ENCODE measurements at places on chromosomes 1 and 21.

GRCh38 chr1:29679316-29679715, 443.0 kb downstream of the PTPRU start:
- DNase-seq: no peak

DNA sequence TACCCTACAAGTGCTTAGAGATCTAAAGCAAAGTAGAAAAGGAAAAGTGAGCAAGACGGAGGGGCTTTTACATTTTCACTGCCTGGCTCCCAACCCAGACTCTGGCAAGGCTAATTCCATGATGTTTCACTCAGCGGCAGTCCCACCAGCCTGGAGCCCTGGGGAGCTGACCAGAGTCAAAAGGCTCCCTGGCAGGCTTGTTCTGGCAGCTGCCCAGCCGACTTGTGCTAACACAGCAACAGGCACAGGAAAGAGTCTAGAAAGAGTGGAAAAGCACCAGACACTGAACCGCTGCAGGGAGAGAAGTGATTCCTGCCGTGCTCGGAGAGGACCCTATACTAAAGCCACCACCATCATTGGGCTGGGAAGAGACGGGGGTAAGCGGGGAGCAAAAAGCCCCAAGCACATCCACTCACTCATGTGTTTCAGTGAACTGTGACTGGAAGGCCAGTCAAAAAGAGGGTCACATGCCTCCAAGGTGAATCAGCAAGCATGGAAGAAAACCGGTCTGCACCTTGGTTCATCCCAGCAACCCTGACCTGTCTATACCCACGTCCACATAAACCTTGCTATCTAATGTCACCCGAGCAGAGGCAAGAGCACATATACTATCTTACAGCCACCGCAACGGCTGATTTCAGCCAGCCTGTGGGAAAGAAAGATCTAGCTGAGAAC, 8.0 kb downstream of the SMIM12 start:
- DNase-seq: no peak

GRCh38 chr1:218750216-218750970, 405.3 kb downstream of the TGFB2 start:
- no peak for DNase-seq

DNA sequence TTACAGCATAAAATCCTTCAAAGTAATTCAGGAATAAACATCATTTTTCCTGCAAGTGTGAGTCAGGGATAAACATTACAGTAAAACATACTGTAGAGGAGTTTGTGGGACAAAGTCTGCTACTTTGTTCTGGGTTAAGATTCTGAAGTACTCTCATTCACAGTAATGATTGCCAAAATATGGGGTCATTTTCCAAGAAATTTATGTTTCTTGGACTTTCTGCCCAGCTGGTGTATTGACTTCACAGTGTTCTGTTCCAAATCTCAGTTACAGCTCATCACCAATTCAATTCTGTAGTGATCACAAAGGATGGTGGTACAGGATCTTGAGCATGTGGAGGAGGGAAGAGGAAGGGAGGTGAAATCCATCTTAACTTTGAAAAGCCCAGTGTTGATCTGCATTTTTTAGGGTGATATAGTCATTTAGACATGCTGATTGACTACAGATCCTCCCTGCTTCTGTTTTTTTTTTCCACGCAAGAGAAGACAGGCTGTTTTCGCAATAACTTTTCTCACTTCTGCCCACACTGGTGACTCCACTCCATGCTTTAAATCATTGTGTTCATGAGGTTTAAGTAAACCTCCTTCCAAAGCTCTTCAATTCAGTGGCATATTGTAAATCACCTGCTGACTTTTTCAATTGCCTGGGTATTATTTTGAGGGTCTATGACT, 60.4 kb upstream of the C1orf53 start:
- no peak for DNase-seq

DNA sequence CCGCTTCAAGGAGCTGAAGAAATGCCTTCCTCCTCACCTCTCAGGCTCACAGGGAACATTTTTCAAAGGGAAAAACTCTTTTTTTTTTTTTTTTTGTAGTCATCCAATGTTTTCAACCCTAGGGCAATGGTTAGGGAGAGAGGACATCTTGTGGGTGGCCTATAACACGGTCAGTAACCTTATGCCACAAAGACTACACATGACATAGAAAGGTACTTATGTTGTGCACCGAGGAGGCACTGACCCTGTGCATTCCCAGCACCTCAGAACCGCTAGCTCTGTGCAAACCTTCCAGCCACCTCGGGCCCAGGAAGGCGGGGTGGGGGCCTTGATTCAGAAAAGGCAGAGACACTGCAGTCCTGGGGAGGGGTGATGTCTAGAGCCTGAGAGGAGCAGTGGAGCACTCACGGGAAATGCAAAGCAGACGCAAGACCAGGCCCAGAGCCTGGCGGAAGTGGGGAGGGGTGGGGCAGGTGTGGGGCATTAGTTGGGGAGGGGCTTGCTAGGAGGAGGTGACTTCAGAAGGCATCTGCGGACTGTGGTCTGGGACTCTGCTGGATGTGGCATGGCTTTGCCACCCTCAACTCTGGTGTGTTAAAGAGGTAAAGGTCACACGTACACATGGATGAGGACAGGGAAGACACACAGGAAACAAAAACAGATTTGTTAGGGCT, 68.6 kb downstream of the MDM4 start:
- DNase-seq: no peak

- no peak for DNase-seq
Observed at GRCh38 chr1:74763807-74764206, 30.9 kb downstream of the TYW3 start.

DNA sequence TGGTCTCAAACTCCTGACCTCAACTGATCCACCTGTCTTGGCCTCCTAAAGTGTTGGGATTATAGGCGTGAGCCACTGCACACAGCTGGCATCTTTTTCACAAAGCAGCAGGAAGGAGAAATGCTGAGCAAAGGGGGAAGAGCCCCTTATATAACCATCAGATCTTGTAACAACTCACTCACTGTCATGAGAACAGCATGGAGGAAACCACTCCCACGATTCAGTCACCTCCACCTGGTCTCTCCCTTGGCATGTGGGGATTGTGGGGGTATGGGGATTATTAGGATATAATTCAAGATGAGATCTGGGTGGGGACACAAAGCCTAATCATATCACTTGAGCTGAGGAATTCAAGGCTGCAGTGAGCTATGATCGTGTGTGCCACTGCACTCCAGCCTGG, 3.0 kb upstream of the MFSD2A start:
- DNase-seq: no peak

DNA sequence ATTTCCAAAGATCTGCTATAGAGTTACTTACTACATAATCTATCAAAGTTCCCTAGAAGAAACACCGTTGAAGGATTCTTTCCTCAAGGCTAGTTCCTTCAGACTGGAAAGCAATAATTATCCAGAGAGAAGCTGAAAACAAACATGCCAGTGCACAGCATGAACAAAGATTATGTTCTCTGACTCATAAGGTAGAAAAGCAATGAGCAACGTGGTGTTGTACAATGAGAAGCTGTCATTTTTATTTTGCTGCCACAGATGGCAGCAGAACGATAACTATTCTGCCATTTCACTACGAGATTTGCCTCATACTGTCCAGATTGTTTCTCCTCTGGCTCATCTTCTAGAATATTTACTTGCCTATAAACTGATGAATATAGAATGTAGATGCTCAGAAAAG, 10.7 kb downstream of the EXTL2 start:
- no peak for DNase-seq

GRCh38 chr1:83970114-83970513, 28.8 kb downstream of the TTLL7 start:
- DNase-seq: no peak

- no peak for DNase-seq
Observed at GRCh38 chr1:188343914-188344313, 1515.2 kb downstream of the PLA2G4A start.

GRCh38 chr1:206729507-206729906, 41.1 kb upstream of the IL19 start:
- no peak for DNase-seq

- no peak for DNase-seq
Observed at GRCh38 chr1:7198664-7199063, 413.4 kb downstream of the CAMTA1 start.

GRCh38 chr1:98221923-98222322, 301.1 kb upstream of the DPYD start:
- DNase-seq: peak; percentile 5

DNA sequence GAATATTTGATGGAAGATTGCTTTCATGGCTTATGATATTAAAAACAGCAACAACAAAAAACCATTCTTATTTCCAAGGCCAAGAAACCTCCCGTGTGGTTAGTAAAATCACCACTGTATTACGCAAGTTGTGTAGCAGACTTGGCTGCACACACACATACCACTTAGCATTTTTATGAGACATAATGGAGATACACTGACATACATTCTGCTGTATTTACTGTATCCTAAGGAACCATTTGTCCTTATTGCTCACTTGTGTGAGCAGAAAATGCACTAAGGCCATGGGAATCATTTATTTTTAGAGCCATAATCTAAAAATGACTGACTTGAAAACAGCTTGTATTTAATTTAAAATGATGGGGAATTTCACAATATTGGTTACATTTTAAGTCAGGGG, 584 bp upstream of the C1orf141 start:
- DNase-seq: no peak

GRCh38 chr1:16246961-16247360, 10.0 kb upstream of the CPLANE2 start:
- DNase-seq: peak; percentile 44

DNA sequence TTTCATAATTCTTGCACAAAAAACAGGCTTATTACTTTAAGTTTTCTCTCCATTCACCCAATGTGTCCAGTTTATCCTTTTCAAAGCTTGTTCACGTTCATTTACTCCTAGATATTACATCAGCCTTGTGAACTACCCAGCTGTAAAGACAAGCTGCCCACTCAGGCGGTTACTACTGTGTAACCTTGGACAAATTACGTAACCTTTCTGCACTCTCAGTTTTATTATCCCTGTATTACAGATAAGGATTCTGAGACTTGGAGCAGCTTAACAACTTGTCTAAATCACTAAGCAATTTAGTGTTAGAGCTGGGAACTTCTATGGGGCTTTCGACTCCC, 20.5 kb upstream of the LPAR3 start:
- DNase-seq: no peak

GRCh38 chr1:63327417-63328054, 5.2 kb downstream of the FOXD3 start:
- peak; percentile 37 for DNase-seq

- DNase-seq: no peak
Observed at GRCh38 chr21:33027401-33028286, 1.9 kb downstream of the OLIG2 start.

- no peak for DNase-seq
Observed at GRCh38 chr1:4916610-4917009, 262.2 kb downstream of the AJAP1 start.

DNA sequence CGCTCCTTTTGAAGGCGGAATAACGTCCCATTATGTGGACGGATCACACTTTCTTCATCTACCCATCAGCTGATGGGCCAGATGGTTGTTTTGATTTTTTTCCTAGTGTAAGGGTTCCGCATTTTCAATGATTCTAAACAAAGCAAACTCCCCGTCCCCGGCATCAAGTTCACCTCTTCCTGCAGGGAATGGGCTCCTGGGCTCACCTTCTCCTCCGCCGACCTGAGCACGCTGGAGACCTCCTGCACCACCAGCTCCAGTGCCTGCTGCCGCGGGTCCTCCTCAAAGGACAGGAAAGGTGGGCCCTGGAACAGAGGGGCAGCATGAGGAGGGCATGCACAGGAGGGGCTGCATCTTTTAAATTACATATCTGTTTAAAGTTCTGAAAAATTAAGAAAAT, 11.9 kb downstream of the C2CD2 start:
- no peak for DNase-seq
